ENCODE measurements at places on chromosomes 1 and 21. TPM values are rescaled to one million over a fixed set of nuclear protein-coding genes. Genes with fewer than 3 reads are reported as not detected.
A peak's percentile ranks its signal among the peaks of the same experiment; 100 is the strongest.

DNA sequence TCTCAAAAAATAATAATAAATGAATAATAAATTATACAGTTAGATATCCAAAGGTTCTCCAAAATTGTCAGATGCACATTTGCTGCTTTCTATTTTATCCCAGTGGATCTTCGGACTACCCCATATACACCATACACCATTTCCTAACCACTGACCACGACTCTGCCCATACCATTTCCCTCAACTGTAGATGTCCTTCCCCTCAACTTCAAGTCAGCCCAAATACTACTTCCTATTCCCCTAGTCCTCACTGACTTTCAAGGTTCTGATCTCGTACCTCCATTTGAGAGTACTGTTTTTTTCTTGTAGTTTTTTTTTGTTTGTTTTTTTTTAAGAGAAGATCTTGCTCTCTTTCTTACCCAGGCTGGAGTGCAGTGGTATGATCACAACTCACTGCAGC lies 19.6 kb downstream of the EIF4G3 start:
- DNase-seq = no peak

Gene FAAH
- total RNA-seq = 9.8 TPM

DNA sequence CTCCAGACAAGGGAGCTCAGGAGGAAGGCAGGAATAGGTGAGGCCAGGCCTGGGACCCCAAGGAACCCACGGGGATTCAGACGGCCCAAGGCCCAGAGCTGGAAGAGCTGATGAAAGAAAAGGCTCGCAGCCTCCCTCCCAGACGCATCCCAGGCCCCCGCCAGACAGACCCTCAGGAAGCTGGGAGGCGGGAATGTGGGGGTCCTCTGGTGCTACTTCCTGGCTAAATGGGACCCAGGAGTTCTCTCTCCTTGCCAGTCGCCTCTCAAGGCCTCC lies 430 bp downstream of the FBXO2 start:
- DNase-seq = no peak

DNA sequence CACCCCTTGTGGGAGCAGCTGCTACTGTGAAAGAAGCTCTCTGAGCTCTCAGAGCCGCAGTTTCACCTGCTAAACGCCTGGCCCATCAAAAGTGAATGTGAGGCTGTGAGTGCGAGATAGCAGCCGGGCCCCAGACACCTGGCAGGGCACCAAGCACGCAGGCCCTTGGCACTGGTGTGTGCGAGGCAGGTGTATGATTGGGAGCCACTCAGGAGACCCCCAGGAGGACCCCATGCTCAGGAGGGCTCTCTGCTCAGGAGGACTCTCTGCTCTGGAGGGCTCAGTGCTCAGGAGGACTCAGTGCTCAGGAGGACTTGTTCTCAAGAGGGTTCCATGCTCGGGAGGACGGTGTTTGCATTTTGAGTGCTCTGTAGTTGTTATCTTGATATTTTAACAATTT lies 14.3 kb upstream of the ADARB1 start:
- DNase-seq = no peak

Gene DEPDC1
- total RNA-seq = 23.3 TPM

- no peak for DNase-seq
Measured at GRCh38 chr1:95386371-95386770, 152.4 kb downstream of the RWDD3 start.

DNA sequence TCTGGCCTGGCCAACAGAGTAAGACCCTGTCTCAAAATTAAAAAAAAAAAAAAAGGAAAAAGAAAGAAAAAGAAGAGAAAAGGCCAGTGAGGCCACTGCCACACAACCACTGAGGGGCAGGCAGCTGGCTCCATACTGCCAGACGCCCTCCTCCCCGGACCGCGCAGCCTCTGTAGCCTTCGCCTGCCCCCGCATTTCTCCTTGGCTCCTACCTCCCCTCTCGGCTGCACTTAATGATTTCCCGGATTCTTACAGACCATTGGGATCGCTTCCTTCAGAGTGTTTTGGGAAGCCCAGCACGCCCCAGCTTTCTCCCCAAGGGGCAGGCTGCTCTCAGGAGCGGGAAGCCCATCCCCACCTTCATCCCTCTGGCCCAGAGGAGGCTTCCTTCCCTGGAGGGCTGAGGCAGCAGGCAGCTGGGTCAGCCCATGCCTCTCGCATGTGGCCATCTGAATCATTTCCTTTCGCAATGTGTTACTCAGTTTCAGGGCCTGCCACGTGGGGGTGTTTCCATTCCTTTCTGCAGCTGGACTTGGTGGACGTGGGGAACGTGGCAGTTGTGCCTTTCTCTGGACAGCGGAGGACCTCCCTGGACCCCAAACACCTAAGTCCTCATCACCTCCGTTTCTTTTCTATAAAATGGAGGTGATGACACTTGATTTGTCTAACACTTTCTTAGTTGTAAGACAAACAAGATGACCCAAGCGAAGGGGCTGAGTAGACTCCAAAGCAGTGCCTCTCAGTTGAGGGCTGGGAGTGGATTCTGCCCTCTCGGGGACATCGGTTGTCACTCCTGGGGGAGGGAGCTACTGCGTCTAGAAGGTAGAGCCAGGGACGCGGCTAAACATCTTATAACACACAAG lies 2.3 kb downstream of the SLC2A5 start:
- DNase-seq = peak; percentile 49

Gene PTGER3
- not detected for total RNA-seq

GRCh38 chr1:211648336-211648735 lies 27.1 kb downstream of the NEK2 start:
- DNase-seq = peak; percentile 78

DNA sequence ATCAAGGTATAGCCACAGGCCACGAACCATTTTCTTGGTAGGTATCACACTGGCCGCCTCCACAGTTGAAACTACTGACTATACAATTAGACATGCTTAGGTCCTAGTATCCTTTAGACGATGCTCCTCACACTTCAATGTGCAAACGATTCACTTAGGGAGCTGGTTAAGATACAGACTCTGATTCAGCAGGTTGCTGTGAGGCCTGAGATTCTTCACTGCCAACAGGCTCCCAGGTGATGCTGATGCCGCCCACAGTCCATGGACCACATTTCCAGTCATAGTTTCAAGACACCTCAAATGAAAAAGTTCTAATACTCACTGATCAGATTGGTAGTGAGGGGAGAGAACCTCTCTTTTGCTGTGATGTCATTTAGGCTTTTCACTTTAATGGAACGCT lies 6.8 kb downstream of the ATP5PO start:
- DNase-seq = no peak

Gene TTC22
- total RNA-seq = 4.6 TPM

Gene VASH2
- total RNA-seq = 0.27 TPM

DNA sequence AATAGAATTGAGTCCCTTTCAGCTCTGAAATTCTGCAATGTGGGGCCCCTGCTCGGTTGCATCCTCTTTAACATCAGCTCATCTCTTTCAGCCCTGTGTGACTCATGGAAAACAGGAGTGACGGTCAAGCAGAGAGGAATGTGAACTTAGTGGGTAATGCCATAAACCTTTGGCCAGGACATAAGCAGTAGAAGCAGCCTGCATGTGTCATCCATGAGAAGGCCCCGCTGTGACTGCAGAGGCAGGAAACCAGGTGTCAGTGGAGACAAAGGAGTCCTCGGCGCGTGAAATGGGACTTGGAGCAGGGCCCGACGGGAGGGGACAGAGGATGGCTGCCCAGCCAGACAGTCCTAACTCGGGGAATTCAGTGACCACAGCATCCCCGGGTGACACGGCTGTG lies 21.1 kb upstream of the EPHB2 start:
- DNase-seq = no peak

Gene PLA2G2F
- total RNA-seq = 0.04 TPM

Gene UTS2
- total RNA-seq = not detected

DNA sequence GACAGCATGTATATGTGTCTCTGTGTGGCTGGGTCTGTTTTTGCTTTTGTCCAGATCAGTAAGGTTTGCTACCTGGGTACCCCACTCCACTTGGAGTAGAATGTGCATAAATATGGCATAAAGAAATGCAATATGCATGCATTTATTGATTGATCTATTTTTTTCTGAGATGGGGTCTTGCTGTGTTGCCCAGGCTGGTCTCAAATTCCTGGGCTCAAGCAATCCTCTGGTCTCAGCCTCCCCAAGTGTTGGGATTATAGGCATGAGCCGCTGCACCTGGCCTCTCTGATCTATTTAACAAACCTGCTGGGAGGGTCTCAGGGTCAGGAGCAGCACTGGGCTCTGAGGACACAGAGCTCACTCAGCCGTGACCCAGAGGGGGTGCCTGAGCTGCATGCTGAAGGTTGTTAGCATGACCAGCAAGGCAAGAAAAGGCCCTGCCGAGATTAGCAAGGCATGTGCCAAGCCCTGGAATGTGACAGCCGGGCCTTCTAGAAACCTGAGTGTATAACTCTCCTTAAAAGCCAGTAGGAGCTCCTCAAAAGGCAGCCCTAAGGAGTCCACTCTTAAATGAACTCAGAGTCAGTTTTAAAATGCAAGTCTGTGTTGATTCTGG lies 22.5 kb downstream of the PCSK9 start:
- DNase-seq = no peak

- DNase-seq = no peak
Measured at GRCh38 chr1:44312399-44313196, 42.5 kb downstream of the ERI3 start.

- DNase-seq = no peak
Measured at GRCh38 chr1:42817976-42818375, 779 bp upstream of the SVBP start.

GRCh38 chr1:58764294-58764978 lies 19.4 kb downstream of the JUN start:
- no peak for DNase-seq
